Activated naive CD4-positive, alpha-beta T cell treated with anti-CD3 and anti-CD28 coated beads for 36 hours (primary cell): ENCODE measurements at places on chromosomes 1 and 21. TPM values are rescaled to one million over a fixed set of nuclear protein-coding genes. Genes with fewer than 3 reads are reported as not detected.

GBP5 gene
- total RNA-seq = 84.3 TPM

PGLYRP3 gene
- total RNA-seq = not detected

WNT2B gene
- not detected for total RNA-seq

LYPLAL1 gene
- 19.9 TPM for total RNA-seq

GRCh38 chr1:32873484-32873883, 2.8 kb upstream of the FNDC5 start:
- no peak for DNase-seq

DNA sequence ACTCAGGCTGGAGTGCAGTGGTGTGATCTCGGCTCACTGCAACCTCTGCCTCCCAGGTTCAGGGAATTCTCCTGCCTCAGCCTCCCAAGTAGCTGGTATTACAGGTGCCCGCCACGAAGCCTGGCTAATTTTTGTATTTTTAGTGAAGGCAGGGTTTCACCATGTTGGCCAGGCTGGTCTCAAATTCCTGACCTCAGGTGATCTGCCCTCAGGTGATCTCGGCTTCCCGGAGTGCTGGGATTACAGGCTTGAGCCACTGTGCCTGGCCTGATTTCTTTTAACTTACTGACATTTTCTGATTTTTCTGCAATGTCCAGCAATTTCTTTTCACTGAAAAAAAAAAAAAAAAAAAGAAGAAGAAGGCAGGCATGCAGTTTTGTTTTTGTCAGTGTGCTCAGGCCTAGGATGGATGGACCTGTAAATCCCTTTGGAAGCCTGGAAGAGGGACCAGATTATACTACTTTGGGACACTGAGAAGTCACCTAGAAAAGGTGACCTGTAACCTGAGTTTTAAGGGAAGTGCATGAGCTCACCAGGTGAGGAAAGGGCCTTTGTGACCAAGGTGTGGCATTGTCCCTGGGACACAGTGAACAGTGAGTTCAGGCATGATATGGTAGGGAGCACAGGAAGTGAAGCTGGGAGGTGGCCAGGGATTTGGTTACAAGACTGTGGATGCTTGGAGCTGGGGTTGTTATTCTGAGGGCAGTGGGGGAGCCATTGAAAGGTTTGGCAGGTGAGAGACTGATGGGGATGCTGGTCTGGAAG, 2.7 kb upstream of the TMEM61 start:
- DNase-seq = no peak

DNA sequence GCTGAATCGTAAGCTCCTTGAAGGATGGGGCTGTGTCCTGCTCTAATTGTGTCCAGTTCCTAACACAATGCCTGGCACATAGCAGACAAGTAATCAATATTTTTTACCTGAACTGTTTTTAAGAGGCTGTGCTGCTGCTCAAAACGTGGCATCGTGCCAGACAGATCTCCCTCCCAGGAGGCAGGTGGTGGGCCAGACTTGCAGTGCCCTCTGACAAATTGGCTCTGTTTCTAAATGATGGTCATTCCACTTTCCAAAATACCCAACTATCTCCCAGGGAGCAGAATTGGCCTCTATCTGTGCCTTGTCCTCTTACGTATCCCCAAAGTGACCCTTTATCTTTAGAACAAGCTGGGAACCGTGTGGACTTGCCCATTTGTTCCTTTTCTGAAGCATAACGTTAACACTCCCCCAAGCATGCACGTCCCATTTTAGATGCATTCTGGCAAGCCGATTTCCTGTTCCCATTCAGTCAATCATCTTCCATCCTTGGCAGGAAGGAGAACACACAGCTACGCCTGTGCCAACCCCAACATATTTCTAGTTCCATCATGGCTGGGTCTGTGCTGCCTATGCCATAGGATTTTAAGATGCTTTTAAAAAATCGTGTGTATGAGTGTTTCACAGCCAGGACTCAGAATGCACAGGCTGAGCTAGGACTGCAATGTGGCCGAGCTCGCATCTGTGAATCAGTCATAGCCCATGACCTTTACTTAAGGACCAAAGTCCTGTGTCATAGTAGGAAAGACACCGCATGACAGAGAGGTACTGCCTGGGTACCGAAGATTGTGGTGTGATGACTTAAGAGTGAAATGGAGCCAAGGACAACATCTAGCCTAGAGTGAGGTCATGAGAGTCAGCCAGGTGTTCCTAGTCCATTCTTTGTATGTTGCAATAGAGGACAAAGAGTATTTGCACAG, 408.6 kb downstream of the PRDM2 start:
- DNase-seq = no peak

DNA sequence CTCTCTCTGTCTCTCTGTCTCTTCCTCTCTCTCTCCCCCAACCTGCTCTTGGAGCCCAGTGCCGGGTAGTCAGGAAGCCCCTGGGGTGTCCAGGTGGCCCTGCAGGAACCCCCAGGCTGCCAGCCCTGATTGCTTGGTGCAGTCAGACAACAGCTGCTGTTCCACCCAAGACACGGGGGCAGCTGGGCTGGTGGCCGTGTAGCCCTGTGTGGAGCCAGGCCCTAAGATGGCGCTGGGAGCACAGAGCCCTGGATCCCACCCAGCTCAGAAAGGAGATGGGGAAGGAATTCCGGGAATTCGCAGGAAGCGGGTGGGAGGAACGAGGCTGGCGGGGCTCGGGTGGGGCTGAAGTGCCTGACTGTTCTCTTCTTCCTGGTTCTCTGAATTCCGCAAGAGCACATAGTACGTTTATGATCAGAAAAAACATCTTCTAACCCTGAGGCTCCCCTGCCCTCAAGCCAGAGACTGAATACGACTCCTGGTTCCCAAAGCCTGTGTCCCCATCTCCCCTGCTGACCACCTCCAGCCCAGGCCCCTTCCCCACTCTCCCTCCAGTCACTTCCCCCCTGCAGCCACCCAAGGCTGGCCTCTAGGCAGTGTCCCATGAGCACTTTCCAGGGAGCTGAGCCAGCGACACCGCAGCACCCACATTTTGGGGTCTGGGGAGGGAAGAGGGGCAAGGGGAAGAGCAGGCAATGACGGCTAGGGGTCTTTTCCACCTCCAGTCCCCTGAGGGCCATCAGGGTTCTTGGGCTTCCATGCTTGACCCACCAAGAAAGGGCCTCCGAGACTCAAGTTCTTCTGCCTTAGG, 55.0 kb downstream of the WNT9A start:
- DNase-seq = peak; percentile 4

DNA sequence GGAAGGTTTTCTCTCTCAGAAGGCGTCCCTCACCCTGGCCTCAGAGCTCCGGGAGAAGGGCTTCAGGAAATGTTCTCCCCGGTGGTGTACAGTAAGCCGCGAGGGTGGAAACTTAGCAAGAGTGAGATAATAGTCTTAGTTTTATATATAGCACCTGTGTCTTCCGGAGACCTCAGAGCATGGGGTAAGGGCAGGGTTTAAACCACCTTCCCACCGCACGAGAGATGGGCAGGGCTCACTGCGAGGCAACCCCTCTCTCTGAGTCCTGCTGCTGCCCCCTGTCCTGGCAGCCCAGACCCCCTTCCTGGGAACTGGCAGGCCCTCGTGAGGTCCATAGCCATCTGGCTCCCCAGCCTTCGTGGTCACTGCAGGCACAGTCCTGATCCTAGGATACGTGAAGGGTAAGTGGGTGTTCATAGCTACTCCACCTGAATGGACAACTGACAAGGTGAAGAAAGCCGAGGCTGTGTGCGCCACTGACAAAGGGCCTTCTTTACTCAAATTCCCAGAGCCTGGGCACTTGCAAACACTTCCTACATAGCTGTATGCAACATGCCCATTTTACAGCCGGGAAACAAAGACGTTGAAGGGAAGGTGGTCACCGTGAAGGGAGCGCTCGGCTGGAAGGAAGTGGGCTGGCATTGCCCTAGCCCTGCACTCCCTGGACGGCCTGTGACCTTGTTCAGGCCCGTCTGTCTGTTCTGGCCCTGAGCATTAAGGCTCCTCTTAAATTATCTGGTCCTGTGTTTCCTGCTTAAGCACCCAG, 26.9 kb downstream of the ITPKB start:
- DNase-seq = peak; percentile 85

DNA sequence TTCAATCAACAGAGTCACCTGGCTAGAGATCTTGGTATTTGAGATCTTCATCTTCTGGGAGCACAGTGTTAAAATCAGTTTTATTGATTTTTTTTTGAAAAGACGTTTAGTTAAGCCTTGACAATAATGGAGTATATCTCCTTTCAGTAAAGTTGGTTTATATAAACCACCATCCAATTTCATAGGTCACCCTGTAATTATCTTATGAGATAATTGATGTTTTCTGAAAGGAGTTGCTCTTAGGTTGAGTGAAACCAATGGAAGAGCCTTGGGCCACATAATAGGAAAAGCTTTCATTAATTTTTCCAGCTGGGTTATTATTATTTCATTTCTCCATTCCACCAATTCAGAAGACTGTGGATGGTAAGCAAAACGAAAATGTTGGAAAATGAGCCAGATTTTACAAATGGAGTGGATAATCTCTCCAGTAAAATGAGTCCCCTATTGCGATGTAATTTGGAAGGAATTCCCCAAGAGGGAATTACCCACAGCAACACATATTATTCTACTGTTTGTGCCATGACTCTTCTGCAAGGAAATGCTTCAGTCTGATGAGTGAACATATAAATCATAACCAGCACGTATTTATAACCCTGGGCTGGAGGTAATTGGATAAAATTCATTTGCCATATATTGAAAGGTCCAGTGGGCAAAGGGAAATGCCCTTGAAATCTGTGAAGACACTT, 46.2 kb upstream of the TINAGL1 start:
- no peak for DNase-seq

DNA sequence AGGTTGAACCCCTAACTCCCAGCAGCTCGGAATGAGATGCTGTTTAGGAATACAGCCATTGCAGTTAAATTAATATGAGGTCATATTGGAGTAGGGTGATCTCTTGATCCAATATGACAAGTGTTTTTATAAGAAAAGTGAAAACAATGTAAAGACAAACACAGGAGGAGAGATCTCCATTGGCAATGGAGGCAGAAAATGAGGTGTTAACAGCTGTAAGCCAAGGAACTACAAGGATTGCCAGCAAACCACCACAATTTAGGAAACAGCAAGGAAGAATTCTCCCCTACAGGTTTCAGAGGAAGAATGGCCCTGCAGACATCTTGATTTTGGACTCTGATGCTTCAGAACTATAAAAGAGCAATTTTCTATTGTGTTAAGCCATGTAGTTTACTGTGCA, 774.3 kb downstream of the MRPL39 start:
- no peak for DNase-seq

DNA sequence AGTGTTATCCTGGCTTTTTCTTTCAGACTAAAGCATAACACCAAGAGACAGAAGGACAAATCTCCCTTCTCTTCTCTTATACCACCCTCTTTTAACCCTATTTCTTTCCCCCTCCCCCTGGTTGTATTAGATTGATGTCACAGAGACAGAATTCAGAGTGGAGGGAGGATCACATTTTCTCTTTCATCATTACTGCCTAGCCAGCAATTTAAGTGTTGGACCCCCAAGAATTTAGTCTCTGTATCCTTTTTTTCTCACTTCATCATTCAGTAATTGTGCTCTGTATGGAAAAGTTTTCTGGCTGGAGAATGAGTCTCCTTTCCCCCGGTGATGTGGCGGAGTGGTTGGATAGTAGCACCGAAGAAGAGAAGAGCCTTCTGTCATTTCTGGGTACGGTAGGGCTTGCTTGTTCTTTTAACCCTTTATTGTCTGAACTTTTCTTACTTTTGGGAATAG, 124.8 kb downstream of the CLEC20A start:
- no peak for DNase-seq

- DNase-seq = no peak
Measured at GRCh38 chr1:150706091-150706490, 9.1 kb upstream of the GOLPH3L start.

GRCh38 chr1:21314743-21315396, 24.6 kb upstream of the ECE1 start:
- DNase-seq = no peak

DNA sequence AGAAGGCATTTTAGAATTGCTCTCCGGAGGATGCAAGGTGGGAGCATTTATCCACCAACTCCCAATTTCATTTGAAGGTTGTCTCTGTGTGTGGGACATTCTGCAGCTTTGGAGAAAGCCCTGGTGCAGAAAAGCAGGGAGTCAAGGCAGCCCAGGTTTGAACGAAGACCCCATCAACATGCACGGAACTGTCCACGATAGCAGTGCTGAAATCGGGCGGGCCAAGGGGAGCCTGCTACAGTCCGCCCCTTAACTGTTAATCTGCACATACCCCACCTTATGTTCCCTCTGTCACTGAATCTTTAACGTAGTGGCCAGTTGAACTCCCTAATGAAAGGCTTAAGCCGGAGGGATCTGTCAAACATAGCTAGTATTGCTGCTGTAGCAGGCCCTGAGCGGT, 68.8 kb upstream of the C1orf174 start:
- no peak for DNase-seq

DNA sequence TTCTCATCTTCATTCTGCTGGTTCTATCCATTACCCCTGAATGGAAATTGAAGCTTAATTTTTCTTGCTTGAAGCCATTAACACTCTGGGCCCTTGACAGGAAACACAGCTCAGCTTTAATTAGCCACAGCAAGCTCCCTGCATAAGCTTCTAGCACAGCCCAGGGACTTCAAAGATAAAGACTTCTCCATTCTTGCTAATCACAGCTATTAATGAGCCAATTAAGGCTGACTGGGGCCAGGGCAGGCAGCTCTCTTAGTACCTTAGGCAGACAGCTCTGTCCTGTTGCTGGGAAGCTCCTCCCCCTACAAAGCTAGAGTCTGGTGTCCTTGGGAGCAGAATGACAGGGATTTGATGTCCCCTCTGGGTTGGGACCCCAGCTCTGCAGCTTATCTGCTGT, 27.9 kb upstream of the TRABD2B start:
- DNase-seq = no peak

DNA sequence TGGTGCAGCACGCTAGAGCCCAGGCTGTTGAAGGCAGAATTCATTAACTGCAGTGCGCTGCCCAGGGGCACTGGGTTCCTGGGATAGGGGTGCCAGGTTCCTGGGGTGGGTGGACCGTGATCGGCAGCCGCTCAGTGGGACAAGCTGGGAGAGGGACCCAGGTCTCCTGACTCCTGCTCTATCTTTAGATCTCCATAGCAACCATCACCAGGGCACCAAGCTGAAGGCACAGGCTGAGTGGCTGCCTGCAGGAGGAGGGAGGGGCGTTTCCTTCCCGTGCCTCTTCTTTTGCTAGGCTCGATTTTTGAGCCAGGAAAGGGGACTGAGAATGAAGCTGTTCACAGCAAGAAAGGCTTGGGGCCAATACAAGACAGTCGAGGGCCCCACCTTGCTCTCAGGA, 20.9 kb upstream of the CDCP2 start:
- DNase-seq = no peak

DNA sequence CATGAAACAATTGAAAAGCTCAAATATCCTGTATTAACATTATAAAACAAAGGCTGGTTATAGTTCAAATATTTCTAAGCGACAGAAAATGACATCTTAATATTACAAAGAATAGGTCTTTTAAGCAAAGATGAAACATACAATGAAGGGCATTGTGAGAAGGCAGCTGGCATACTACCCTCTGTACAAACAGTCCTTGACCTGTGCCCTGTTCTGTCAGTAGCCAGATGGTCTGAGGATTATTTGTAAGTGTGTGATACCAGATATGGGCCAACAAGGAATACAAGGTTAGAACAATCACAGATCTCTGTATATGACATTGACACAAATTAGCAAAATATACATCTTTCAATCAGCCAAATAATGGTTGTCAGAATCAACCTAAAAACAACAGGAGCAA, 1350.4 kb downstream of the AMY1C start:
- DNase-seq = no peak
